Central memory CD4-positive, alpha-beta T cell (primary cell): ENCODE measurements at places on chromosomes 5 and 9.

GRCh38 chr5:171871711-171872110 is 86.1 kb downstream of the SMIM23 start:
- no peak for DNase-seq

DNA sequence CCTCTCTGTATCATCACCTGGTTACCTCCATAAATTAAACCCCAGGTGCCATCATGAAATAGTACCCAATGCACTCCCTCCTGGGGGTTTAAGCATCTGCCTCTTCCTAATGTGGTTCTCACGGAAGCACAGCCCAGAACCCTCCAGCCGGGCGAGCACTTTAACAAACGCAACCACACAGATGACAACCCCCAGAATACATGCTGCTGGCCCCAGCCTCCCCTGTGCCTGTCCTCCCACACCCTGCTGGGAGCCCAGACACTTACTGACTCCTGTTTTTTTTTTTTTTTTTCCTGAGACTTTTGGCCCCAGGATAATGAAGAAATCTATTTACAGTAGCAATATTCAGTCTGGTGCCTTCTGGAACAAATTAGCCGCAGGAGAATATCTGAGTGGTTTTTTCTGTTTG is 50.0 kb upstream of the COL5A1 start:
- DNase-seq, result no peak

- no peak for DNase-seq
Measured at GRCh38 chr5:80654054-80654390, 430 bp upstream of the MSH3 start.

GRCh38 chr9:89940625-89941024 is 335.8 kb downstream of the GADD45G start:
- DNase-seq, result no peak
